ENCODE measurements at places on chromosomes 11 and 22.

DNA sequence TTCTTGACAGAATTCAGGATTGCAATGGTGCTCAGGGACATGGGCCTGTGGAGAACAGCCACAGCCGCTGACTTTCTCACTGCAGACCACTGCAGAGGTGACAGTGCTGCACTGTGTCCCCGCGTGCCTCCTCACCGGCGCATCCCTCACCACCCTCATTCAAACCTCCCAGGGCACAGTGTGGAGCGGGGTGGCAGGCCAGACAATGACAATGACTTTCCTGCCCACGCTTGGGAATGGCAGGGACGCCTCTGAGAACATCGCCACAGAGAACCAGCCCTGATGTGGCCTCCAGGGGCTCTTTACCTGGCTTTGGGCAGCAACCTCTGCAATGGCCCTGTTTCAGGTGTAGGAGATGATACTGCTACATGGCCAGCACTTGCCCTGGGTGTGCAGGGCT, 65.7 kb downstream of the NCAPD3 start:
- no peak for DNase-seq

DNA sequence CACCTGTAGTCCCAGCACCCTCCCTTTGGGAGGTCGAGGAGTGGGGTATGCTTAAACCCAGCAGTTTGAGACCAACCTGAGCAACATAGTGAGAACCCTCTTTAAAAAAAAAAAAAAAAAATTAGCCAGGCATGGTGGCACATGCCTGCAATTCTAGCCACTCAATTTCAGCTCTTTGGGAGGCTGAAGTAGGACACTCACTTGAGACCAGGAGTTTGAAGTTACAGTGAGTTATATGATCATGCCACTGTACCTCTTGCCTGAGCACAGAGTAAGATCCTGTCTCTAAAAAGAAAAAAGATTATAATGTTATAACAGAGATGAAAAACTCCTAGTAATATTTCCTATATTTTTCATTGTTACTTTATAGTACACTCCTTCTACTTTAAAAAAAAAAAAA, 23.9 kb downstream of the PIK3C2A start:
- DNase-seq, result no peak

GRCh38 chr11:16603890-16604793, 134.3 kb upstream of the C11orf58 start:
- DNase-seq, result peak; percentile 35

GRCh38 chr11:116567721-116568242, 205.0 kb downstream of the BUD13 start:
- no peak for DNase-seq

DNA sequence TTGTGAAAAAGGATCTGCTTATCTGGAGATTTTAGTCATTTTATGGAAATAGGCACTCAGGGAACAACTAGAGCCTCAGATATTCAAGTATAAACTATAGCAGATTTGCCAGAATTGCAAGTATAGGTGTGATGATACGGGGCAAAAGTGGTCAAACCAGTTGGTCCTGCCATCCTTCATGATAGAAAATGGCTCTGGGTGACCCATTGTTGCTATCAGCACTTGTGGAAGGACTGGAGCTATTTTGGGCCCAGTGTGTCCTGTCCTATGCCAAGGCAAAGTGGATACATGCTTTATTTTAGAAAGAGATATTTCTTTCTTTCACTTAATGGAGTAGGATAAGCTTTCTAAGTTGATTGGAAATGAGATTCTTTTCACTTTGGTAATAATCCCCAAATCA, 85.2 kb downstream of the PPP6R3 start:
- DNase-seq, result no peak
